NCI-H187 (cell line): ENCODE measurements at places on chromosomes 13 and 19.

DNA sequence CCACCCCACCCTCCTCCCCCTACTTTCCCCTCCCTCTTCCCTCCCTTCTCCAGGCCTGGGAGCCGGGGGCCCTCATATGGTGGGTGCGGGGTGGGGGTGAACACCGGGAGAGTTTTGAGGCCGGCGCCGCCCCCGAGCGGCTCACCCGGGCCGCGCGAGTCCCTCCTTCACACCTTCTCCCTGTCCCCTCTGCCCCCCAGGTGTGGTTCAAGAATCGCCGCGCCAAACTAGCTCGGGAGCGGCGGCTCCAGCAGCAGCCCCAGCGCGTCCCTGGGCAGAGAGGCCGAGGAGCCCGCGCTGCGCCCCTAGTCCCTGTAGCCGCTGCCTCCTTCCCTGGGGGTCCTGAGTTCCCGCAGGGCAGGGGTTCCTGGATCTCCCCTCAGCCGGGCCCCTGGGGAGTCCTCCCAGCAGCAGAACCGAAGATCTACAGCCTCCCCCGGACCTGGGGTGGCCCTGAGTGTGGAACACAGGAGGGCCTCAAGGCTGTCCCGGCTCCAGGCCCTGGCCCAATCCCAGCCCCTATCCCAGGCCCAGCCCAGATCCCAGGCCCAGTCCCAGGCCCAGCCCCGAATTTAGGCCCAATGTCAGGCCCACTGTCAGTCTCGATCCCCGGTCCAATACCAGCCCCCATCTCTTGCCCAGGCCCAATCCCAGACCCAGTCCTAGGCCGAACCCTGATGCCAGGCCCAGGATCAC is 1.7 kb downstream of the TPRX2 start:
- no peak for DNase-seq

GRCh38 chr13:40682449-40683240 is 16.2 kb upstream of the FOXO1 start:
- no peak for DNase-seq

DNA sequence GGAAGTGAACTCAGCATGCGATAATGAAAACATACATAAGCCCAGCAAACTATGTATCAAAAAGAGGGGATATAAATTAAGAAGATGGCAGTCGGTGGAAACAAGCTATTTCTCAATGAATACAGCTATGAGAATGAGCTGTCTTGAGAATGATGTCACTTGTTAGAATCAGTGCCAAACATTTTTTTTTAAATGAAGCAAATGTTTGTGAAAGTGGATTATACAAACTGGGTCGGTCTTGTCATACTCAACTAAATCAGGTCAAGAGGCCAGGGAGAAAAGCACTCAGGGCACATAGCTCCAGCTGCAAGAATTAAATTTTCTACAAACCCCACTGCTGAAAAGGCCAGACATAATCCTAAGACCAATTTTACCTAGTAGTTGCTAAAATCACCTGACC is 1048.4 kb downstream of the SLITRK1 start:
- no peak for DNase-seq

GRCh38 chr19:49297403-49297802 is 27.6 kb downstream of the SLC6A16 start:
- no peak for DNase-seq

GRCh38 chr13:99656844-99657381 is 155.6 kb downstream of the TM9SF2 start:
- DNase-seq: no peak
